Activated CD4-positive, alpha-beta T cell treated with anti-CD3 and anti-CD28 coated beads, Interleukin-10, Interleukin-2, amounts not matched to agents 100 ng/mL and 50 ng/mL, durations not matched to agents 16 hours and 8 hours (primary cell): ENCODE measurements at places on chromosomes 1 and 21.

DNA sequence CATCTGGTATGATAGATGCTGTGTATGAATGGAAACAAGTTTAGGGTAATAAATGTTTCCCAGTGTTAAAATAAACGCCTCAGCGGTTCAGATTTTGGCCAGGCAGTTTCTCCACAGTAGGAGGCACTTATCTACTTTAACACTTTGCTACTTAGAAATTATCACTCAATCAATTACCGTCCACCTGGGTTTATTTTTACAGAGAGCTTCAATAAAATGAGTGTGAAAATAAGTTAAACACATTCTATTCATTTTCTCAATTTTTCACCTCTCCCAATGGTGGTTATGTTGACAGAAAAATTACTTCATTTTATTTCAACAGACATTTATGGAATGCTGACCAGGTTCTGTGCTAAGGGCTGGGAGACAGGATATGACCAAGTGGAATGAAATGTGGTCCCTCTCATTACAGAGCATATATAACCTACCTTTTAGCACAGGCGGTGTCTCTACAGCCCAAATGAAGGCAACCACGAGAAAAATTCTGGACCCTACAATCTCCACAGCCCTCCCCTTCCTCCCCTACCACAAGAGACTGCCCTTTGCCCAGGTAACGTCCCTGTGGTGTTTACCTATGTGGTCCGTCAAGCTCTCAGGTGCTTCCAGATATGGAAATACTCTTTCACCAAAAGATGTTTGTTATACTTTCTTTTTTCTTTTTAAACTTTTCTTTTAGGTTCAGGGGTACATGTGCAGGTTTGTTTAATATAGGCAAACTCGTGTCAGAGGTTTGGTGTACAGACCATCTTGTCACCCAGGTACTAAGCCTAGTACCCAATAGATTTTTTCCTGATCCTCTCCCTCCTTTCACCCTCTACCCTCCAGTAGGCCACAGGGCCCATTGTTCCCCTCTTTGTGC lies 105.5 kb downstream of the HLCS start:
- no peak for DNase-seq

- no peak for DNase-seq
Observed at GRCh38 chr1:66043186-66043585, 250.5 kb downstream of the PDE4B start.

DNA sequence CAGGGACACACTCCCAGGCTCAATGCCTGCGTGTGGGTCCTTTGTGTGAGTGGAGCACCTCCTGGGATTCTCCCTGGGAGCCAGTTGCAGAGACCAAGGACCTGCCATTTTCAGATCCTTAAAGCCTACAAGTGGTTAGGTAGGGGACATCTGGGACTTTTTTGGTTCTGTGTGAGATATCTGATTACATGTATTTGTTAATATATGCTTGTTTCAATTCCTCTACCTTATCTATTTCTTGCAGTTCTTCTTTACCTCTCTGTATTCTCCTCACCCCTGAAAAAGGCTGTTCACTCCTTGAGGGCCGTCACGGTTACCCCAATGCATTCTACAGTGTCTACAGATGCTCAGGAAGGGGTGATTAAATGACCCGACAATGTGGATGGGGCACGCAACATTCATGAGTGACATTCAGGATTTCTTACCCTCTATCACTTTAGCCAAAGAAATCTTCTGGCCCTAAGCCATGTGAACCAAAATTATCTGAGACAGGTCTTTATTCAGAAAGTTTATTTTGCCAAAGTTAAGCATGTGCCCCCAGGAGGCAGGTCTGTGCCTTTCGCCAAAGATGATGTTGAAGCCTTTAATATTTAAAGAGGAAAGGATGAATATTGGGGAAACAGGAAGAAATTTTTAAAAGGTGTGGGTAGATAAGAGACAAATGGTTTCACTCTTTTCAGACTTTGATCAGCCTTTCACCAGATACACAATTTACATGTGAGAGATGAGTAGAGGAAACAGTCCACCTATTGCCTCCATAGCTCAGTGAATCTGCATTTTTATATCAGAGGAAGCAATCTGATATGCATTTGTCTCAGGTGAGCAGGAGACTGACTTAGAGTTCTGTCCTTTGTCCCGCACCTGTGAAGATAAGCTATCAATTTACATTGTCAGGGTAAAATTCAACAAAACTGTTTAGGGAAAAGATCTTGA lies 44.6 kb upstream of the MPZL1 start:
- DNase-seq, result no peak

GRCh38 chr1:168134642-168135041 lies 2.1 kb downstream of the GPR161 start:
- DNase-seq, result no peak

GRCh38 chr21:42790520-42791065 lies 88.7 kb downstream of the WDR4 start:
- no peak for DNase-seq

DNA sequence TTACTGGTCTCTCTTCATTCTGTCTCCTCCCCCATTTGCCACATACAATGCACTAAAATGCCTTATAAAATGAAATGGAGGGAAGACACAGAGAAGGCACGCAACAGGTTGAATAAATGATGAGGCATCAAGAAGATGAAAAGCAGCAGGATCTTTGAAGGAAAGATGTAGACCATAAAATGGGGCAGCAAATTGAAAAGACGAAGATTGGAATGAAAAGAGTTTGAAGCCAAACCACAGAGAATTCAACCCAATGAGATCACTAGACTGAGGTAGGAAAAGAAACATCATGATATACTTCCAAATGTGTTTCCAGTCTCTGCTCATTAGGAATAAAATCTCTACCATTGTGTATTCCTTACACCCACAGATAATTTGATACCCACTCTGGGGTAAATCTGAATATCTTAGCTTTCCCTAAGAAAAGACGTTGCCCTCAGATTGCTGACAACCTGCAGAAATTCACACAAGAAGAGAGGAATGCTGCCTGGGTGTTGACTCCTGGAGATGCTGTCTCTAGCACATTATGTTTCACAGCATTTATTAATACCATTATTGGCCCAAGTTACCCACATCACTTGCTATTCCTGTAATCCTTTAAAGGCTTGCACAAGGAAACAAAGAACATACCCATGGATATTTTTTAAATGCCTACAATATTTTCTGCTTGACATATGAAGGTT lies 230.9 kb downstream of the LTN1 start:
- no peak for DNase-seq
